ENCODE measurements at places on chromosomes 13 and 19.

- DNase-seq = no peak
Observed at GRCh38 chr13:32022311-32022710, 9.3 kb upstream of the FRY start.

- DNase-seq = no peak
Observed at GRCh38 chr13:51221674-51222036, 543 bp upstream of the FAM124A start.

DNA sequence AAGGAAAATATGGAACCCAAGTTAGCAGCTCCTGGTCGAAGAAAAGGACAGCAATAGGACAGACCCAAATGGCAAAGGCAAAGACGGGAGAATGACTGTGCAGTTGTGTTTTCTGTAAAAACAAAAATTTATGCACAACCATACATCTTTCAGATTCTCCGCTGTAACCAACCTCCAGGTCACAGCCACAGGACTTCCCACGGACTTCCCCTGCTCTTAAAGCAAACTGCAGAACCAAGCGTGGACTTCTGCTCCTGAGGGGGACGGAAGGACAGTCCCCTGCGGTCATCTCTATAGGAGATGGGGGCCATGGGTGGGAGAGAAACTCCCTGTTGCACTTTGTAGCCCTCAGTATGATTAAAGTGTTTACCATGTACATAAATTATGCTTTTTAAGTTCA, 2.5 kb downstream of the GRTP1 start:
- DNase-seq = no peak

- DNase-seq = no peak
Observed at GRCh38 chr13:47133011-47133445, 236.2 kb upstream of the HTR2A start.

DNA sequence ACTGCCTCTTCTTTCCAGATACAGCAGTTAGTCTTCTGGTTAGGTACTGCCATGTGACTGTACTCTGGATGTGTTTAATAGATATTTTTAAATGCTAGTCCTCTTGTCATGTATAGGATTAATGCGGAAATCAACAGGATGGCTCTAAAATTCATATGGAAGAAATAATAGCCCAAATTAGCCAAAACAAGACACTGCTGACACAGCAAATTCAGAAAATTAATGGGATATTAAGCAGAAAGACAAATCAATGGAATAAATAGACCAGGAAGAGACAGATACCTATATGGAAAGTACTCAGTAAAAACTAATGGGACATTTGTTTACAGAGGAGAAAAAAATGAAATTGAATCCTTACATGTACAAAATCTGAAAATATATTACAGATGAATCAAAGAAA, 679.3 kb upstream of the PCDH20 start:
- DNase-seq = no peak

DNA sequence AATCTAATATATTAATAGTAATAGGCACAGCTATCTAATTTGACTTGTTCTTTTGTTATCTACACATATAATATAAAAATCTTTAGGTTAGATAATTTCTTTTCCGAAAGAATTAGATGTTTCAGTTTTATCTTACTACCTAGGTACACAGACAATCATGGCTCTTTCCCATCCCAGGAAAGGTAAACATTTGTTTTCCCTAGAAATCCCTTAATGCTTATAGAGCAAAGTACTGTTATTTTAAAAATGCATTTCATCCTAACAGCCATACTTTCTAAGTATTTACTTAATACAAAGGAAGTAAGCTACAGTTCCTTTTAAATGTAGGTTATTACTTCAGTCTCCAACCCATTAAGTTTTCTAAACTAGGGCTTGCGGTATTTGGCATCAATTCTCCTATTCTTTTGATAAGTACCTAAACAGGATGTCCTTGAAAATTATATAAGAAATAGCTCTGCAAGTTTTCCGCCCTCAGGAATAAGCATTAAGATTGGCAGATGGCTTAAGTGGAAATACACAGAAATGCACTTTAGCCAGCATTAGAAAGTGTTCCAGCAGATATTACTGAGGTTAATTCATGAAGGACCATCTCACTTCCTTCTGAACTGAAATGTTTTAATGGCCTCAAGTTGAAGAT, 616.2 kb upstream of the SPRY2 start:
- no peak for DNase-seq

DNA sequence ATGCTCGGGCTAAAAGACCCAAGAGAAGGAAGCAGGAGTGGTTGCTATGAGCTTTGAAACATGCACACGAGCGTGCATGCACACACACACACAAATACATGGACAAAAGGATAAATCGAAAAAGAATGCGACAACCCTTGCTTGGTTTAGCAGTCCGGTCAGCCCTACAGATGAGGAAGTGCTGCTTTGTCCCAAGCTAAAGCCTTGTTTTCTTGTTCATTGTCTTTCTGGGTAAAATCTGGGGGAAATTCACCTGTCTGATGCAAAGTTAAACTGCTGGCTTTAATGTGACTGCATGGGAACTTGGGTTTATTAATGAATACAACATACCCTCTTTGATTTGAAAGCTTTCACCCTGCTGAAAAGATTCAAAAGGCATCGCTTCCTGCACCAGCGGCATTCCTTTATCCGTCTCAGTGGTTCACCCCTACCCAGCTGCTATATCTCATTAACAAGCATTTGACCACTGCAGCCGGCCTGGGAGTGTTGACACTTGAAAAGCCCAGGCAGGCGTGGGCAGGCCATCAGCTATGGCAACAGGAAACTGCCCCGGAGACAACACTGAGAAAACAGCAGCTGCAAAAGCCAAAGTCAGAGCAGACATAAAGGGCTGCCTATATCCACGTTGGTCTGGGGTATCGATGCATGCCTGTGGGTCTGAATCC, 301.7 kb downstream of the NDFIP2 start:
- no peak for DNase-seq

DNA sequence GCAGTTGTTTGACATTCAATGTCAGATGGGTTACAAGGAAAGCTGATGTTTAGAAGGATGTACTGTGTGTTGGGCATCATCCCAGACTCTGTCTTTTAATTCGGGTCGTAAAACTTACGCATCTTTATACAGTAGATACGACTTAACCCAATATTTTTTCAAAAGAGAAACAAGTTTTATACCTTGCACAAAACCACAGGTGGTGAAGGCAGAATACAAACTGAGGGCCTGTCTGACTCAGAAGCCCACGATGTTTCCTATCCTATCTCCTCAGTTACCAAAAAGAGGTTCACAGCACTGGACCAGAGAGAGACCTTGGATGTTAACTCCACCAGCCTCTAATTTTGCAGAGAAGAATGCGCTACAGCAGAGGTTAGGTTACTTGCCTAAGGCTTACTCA, 477.0 kb downstream of the FOXO1 start:
- peak; percentile 65 for DNase-seq

GRCh38 chr19:30023330-30023729, 81.3 kb downstream of the URI1 start:
- DNase-seq = no peak

DNA sequence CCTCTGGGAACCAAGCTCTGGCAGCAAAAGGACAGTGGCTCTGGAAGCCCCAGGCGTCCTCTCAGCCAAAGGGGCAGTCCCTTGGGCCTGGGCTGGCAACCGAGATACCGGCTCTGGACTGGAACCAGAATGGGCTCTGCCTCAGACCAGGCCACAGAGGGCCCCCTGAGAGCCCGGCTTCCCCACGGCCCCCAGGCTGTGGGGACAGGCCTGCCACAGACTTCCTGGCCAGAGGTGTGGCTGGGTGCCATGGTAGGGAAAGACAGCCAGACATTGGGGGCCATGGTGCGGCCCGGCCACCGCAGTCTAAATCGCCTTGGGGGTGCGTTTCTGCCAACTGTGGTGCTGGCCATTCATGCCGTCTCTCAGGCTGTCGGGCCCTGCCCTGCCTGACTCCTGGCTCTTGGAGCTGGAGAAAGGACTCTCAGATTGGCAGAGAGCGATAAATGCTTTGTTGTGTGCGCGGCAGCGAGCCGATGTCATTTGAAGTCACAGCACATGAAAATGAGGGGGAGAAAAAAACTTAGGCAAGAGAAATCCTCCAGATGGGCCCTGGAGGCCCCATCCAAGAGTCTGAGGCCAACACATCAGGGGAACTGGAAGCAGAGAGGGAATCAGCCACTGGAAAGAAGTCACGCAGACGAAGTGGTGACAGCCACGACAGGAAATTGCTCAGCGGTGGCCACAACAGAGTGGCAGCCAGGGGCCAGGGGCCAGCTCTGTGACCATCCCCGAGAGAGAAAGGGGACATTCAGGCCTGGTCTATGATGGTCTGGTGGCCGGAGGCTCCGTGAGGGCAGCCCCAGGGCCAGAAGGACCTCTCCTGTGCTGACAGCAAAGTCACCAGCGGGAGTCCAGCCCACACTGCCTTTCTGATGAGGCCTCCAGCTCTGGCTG, 26.5 kb downstream of the SH3GL1 start:
- no peak for DNase-seq

DNA sequence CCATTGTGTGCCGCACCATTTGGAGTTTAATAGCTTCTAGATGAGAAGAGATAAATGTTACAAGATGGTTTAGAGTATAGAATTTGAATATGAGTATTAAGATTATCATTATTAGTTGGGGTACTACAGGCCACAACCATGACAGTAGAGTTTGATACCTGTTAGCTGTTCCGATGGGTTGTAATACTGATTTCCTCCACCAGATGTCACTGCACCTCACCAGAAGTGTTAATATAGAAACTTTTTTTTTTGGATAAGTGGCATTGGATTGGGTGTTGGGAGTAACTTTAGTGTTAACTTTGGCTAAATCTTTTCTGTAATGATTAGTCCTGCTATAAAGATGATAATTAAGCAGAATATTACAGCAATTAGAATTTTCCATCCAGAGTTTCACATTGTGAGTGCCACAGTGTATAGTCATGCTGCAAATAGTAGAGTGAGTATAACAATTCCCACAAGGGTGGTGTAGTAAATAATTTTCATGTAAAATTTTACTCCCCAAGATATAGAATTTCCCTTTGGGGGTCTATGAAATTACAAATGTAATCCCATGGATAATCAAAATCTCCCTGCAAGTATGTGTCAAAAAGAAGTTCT, 56.3 kb downstream of the PSG3 start:
- DNase-seq = peak; percentile 31

GRCh38 chr13:91286317-91286716, 61.2 kb upstream of the MIR17HG start:
- DNase-seq = no peak

GRCh38 chr19:35209646-35210045, 18.9 kb downstream of the FAM187B start:
- no peak for DNase-seq

DNA sequence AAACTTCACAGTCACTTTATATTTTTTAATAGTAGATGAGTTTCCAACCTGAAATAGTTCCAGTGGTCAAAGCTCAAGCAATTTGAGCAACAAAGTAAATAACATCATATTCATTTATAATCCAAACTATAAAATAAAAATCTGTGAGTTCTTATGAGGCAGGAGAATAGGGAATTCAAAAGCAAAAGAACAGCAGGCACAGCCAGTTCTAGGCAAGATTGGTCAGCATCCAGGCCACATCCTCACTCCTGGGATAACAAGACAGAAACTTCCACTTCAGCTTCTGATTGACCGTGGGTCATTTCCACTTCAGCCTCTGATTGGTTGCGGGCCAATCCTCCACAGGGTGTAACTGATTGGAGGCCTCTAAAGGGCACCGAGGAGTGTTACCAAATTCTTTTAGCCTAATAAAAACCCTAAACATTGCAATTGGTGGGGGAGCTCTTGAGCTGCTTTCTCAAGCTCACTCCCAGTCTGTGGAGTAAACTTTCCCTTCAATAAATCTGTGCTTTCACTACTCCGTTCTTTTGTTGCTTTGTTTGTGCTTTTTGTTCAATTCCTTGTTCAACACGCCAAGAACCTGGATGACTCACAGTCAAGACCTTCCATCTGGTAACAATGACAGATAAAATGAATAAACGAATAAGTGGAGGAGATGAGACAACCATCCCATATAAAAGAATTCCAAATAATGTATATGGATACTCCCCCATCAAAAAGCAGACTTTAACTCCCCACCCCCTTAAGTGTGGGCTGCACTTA, 42.6 kb upstream of the AMER2 start:
- no peak for DNase-seq

- DNase-seq = no peak
Observed at GRCh38 chr19:13906521-13906904, 512 bp downstream of the CC2D1A start.

DNA sequence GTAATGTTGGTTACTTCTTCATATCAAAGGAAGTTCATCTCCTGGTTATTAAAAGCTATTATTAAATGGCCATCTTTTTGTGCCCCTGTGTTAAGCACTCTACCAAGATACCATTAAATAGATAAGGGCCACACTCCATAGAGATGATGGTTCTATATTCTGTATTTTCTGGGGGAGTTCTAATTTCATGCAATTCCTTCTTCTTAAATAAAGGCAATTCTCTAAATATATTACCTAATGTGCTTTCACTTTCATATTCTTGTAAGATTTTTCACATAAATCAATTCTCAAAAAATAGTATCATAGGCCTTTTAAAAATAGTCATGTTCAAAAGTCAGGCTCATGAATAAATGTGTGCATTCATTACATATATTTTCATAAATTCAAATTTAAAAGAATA, 47.0 kb upstream of the USPL1 start:
- no peak for DNase-seq
